ENCODE measurements at places on chromosomes 2 and 18.

GRCh38 chr2:63642946-63643345 is 54.2 kb downstream of the MDH1 start:
- no peak for DNase-seq

DNA sequence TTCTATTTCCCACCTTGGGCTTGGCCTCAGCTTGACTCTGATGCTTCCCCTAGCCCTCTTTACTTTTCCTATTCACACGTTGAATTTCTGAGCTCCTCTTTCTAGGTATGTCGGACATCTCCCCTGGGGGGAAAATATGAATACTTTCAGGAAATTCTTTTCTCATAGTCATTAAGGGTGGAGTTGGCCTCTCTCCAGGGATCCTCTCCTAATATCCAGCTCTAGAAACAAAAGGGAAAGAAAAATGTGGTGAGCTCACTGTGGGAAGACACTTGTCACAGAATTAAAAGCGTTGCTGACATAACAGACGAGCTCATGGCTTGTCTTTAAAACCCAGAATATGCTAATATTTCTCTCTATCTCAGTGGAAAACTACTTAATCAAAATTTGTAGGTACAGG is 132.7 kb upstream of the MEX3C start:
- no peak for DNase-seq

- no peak for DNase-seq
These were observed 41.9 kb downstream of the KCNJ3 start for GRCh38 chr2:154740361-154740760.

- DNase-seq = peak; percentile 69
These were observed 123.9 kb upstream of the SLC1A4 start for GRCh38 chr2:64865073-64865830.

DNA sequence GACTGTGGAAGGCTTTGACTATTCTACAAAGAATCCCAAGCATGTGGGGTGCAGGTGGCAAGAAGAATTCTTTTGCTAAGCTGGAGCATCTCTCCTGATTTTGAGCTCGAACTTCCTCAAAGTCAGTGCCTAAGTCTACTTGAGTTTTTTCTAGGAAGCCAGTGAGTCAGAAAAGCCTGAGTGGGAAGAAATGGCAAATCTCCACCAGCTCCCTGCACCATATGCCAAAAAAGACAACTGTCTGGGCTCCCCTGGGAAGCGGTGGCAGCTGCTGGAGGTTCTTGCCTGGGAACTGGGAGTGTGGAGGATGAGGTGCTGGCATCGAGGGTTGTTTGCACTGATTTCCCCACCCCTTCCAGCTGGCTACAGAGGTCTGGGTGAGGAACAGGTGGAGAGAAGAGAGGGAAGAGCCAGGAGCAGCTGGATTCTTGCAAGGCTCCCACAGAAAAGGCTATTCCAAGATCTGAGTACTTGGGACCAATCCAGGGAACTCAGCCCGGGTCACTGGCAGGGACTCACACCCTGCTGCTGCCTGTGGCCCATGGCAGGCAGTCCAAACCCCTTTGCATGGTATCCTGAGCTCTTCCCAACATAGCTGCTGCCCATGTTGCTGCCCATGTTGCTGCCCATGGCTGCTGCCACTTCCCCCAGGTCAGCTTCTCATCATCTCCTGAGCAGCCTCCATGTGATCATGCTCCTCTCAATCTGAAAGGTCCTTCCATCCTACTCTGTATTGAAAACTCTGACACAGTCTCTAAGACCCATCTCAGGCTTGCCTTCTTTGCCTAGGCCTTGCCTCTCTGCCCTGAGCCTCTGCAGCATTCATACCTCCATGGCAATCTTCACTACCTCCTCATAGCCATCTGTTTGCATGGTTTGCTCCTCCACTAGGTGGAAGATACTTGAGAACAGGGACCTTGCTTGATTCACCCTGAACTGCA is 128.3 kb upstream of the SPATS2L start:
- DNase-seq = no peak

DNA sequence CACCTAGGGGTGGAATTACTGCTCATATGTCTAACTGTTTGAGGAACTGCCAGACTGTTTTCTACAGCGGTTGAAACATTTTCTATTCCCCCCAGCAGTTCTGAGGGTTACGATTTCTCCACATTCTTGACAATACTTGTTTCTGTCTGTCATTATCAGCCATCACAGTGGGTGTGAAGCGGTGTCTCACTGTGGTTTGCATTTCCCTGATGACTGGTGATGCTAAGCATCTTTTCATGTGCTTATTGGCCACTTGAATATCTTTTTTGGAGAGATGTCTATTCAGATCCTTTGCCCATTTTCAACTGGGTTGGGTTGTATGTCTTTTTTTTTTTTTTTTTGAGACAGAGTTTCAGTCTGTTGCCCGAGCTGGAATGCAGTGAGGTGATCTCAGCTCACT is 63.0 kb downstream of the ADNP2 start:
- no peak for DNase-seq

- no peak for DNase-seq
These were observed 572 bp downstream of the INPP4A start for GRCh38 chr2:98445177-98445682.

DNA sequence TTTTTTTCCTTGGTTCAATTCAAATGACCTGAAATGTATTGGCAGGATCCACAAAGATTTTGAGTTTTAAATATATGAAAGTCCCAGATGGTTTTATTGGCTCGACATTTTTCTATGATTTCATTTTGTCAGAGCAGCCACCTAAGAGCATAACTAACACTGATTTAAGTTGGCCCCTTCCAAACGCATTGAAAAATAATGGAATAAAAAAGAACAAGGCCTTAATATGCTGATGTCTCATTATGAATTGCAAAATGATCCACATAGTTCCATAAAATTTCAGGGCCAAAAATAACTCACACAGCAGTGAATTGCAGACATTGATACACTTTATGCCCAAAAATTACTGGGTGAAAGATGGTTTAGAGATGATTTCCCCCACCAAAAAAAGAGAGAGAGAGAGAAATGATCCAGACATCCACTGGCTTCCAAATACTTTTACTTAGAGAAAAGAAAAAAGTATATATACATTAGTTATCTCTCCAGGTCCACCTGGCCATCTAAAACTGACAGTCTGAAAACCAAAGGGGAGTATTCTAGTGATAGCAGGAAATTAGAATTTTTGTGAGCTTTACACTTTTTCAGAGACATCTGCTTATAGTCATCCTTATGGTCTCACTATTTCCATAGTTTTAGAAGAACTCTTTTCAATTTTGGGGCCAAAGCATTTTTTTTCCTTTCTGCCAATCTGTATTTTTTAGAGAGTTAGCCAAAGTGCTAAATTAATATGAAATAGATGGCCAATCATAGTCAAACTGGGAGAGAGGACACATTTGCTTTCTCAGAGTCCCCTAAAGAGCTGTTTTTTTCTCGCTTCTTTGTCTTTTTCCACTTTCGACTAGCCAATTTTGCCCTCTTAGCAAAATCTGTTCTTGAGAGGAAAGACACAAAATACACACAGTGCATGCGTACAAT is 213.5 kb upstream of the RND3 start:
- DNase-seq = no peak

- no peak for DNase-seq
These were observed 1.5 kb downstream of the MMADHC start for GRCh38 chr2:149586063-149586462.

- no peak for DNase-seq
These were observed 33.5 kb downstream of the LRP2 start for GRCh38 chr2:169328785-169329184.

GRCh38 chr2:196128749-196129148 is 42.6 kb downstream of the STK17B start:
- no peak for DNase-seq

Measured in nephron progenitor cell (in vitro differentiated cells).